Epithelial cell of proximal tubule (primary cell): ENCODE measurements at places on chromosomes 16 and 17.

DNA sequence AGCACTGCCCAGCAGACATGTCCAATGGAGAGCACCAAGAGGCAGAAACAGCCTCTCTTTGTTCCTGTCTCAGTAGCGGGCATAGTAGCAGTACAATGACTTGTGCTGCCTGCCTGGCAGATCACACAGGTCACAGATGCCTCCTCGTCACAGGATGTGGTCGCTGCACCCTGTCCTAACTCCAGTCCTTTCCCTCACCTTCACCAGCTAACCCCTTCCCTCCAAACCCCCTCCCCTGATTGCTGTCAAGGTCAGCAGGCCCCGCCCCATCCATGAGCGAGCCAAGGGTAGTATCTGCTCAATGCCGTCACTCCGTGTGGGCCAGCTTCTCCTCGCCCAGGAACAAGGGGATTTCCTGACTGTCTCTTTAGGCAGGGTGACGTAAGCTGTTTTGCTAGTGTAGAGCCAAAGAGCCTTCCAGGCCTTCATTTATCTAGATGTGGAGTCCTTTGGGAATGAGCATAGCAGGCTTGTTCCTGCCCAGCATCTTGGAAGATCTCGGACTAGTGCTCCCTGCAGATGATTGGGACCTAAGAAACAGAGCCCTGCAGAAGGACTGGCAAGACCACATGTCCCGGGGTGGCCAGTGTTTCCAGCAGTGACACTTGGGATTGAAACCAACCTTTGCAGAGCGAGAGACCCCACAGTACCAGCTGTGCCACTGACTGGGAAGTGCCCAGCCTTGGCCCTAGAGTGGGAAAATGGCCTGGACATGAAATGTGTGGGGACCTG is 75.9 kb upstream of the TNRC6C start:
- DNase-seq, result no peak

GRCh38 chr17:32946375-32947135 is 18.6 kb downstream of the TMEM98 start:
- no peak for DNase-seq

GRCh38 chr17:47852113-47852949 is 1.4 kb upstream of the SP6 start:
- DNase-seq, result no peak

DNA sequence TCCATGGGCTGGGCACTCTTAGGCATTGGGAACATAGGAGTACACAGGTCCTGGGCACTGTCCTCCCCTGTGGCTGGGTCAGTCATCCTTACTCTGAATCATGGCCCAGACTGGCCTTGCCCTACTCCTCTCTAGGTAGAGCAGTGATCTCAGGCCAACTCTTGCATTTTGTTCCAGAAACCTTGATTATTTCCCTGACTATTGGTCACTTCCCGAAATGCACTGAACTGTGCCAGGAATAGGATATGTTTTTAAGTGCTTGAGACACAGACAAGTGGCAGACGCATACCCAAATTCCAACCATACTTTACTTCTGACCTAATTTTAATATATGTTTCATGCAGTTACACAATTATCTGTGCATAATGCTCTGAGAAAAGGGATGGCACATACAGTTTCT is 10.3 kb downstream of the KRABD2 start:
- no peak for DNase-seq

DNA sequence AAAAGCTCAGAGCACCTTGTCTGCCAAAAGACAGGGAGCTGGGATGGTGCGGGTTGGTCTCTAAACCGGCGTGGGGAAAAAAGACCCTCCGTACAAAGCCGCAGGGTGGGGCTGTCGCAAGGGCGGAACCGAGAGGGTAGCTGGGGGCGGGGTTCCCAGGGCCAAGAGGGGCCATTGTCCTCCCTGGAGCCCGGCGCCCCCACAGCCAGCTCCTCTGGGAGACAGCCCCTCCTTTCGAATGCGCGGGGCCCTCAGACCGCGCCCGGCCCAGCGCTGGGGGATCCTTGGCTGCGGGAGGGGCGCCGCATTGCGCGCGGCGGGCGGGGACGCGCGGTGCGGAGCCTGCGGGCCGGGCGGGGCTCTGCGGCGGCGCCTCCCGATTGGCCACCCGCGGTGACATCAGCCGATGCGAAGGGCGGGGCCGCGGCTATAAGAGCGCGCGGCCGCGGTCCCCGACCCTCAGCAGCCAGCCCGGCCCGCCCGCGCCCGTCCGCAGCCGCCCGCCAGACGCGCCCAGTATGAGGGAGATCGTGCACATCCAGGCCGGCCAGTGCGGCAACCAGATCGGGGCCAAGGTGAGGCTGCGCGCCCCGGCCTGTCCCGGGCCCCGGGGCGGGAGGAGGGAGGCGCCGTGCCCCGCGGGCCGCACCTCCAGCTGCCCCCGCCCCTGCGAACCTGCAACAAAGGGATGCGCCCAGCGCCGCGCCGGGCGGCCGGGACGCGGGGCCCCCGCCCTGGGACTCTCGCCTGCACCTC is at the start of gene TUBB3:
Gene TUBB3, plus strand, starts transcription at position 459 of the 756 bp plus-strand sequence. Its CDS starts 60 bp downstream, at position 519.
- no peak for DNase-seq
